ENCODE measurements at places on chromosomes 12 and 14.

GRCh38 chr14:76175942-76176341 is 24.2 kb downstream of the GPATCH2L start:
- no peak for DNase-seq
- H3K36me3 ChIP-seq: peaks cover 35% of the 10 kb centered on the region
- no peaks in the 10 kb centered on the region for H3K27me3 ChIP-seq

DNA sequence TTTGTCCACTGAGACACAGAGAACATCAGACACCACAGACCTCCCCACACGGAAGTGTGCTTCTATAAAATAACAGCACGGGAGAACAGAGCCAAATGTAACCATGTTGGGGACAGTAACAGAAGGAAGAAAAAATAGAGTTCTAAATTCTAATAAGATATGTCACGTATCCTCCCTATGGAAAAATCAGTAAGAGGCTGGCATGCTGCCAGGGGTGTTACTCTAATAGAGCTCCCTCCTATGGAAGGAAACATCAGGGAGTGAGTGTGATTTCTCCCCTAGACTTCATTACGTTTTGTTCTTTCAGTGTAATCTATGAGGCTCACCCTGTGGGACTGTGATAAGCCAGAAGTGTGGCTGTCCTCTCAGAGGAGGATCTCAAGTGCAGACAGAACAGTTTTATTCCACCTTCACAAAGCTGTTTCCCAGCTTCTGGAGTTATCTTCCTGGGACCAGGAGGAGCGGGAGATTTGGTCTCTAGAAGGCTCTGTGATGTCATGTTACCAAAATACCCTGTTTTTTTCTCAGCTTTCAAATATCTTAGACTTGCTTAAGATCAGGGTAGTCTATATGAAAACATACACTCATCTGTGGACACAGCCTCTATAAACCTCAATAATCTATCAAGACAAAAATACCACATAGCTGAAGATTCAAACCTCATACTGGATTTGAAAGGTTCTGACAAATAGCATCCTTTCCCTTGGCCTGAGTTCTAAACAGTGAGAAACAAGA is 69.3 kb downstream of the ZFC3H1 start:
- no peaks in the 10 kb centered on the region for H3K4me1 ChIP-seq
- H3K36me3 ChIP-seq: no peaks in the 10 kb centered on the region
- no peak overlapping the region for H3K27ac ChIP-seq

GRCh38 chr14:95055318-95055717 is 102.0 kb downstream of the DICER1 start:
- no peak for DNase-seq
- H3K27ac ChIP-seq: no peak overlapping the region
- no peaks in the 10 kb centered on the region for H3K27me3 ChIP-seq
- H3K4me3 ChIP-seq: no peak overlapping the region
- H3K4me1 ChIP-seq: no peaks in the 10 kb centered on the region

- H3K27ac ChIP-seq: no peak overlapping the region
- H3K4me3 ChIP-seq: no peak overlapping the region
- no peaks in the 10 kb centered on the region for H3K36me3 ChIP-seq
- no peak for DNase-seq
- H3K4me1 ChIP-seq: no peaks in the 10 kb centered on the region
- H3K27me3 ChIP-seq: no peaks in the 10 kb centered on the region
These were observed 1156.8 kb downstream of the SLC16A7 start for GRCh38 chr12:60752589-60752988.

DNA sequence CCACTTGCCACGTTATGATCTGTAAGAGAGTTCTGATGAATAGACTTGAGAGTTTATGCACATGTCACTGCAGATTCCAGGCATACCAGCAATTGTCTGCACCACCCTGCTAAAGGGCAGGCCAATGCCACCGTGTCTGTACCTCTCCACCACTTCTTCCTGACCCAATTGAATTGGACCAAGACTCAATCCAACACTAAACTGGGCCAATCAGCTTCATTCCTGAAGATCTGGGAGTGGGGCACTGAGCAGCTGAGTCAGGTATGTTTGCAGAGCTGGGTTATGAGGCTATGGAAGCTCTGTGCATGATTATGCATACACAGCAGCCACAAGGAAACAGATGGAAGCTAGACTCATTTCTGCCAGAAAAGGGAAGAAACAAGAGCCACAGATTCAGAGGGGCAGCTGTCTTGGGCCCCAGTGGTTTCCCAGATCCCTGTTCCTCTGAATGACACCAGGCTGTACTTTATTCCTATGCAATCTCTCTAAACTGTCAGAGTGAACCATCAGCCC is 28.0 kb downstream of the DAO start:
- H3K4me3 ChIP-seq: no peak overlapping the region
- no peak overlapping the region for H3K27ac ChIP-seq
- no peaks in the 10 kb centered on the region for H3K27me3 ChIP-seq
- H3K36me3 ChIP-seq: no peaks in the 10 kb centered on the region

- H3K4me3 ChIP-seq: no peak overlapping the region
- no peaks in the 10 kb centered on the region for H3K27me3 ChIP-seq
- H3K36me3 ChIP-seq: no peaks in the 10 kb centered on the region
- no peak for DNase-seq
These were observed 557.3 kb upstream of the MIS18BP1 start for GRCh38 chr14:45810152-45810872.

GRCh38 chr14:26577711-26578110 is 20.1 kb downstream of the NOVA1 start:
- no peaks in the 10 kb centered on the region for H3K27me3 ChIP-seq
- no peak overlapping the region for H3K27ac ChIP-seq
- H3K36me3 ChIP-seq: no peaks in the 10 kb centered on the region

DNA sequence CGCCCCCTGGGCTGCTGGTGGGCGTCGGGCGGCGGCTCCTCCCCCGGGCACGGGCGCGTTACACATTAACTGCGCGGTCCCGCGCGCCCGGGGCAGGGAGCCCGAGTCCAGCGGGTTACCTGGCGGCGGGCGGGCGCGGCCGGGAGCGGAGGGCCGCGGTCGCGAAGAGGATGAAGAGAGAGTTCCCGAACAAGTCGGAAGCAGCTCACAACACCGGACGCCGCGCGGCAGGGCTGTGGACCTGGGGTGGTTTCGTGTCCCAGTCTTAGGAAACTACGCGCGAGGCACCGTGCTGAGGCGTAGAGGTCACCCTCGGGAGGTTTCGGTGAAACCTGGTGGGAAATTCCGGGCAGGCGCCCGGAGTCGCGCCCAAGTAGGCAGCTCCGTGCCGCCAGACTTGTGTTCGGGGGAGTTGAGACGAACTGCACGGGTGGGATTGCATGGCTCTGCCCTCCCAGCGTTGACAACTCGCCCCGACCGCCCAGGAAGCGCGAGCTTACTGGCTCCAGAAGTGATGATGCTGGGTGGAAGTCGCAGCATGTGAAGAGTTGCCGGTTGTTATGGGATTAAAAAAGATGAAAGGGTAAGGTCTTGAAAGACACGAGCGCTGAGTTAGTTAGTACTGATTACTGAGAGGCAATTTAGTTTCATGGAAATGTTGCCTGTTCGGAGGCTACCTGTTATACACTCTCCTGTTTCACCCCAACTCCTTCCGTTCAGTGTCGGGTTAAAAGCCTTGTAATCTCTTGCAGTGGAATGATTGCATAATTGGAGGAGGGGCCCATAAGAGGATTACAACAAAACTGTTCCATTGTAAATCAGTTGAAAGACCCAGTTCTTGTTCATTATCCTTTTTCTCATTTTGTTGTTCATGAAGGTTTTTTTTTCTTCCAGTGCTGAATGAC is 879 bp downstream of the RAB3IP start:
- no peaks in the 10 kb centered on the region for H3K36me3 ChIP-seq
- H3K4me1 ChIP-seq: peaks cover 7% of the 10 kb centered on the region
- no peaks in the 10 kb centered on the region for H3K27me3 ChIP-seq
- H3K4me3 ChIP-seq: peak overlapping the region; percentile 95

GRCh38 chr12:42921741-42922504 is 332.4 kb upstream of the PRICKLE1 start:
- no peaks in the 10 kb centered on the region for H3K27me3 ChIP-seq
- H3K4me3 ChIP-seq: no peak overlapping the region
- no peak overlapping the region for H3K27ac ChIP-seq
- no peak for DNase-seq
- no peaks in the 10 kb centered on the region for H3K36me3 ChIP-seq

DNA sequence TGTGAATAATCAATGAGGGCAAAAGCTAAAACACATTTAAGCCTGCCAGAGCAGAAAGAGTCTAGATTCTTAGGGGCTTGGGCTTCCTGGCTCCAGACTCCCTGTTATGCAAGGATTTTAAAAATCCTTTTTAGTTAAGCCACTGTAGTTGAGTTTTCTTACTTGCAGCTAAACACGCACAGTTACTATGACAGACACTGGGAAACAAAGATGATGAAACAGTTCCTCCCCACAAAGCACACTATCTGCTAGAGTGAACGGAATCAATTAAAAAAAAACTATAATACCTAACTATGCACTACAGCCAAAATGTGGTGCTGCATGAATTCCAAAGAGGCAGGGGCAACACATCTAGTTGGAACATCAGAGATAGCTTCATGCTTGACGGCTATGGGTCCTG is 28.2 kb downstream of the RPS6KA5 start:
- no peak overlapping the region for H3K27ac ChIP-seq
- DNase-seq: no peak
- no peaks in the 10 kb centered on the region for H3K4me1 ChIP-seq

DNA sequence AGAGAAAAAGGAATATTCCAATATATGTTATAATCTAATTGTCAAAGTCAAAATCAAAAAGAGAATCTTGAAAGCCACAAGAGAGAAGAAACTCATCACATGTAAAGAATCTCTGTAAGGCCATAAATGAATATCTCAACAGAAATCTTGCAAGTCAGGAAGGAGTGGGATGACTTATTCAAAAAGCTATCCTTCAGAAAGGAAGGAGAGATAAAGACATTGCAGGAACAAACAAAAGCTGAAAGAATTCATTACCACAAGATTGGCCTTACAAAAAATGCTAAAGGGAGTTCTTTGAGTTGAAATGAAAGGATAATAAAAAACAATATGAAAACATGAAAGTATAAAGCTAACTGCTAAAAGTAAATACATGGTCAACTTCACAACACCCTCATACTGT is 286.8 kb downstream of the LRIG3 start:
- H3K4me1 ChIP-seq: no peaks in the 10 kb centered on the region
- DNase-seq: no peak
- H3K36me3 ChIP-seq: no peaks in the 10 kb centered on the region
- H3K27me3 ChIP-seq: no peaks in the 10 kb centered on the region

GRCh38 chr14:105487986-105488777 is 1.5 kb downstream of the CRIP1 start:
- DNase-seq: no peak
- H3K27me3 ChIP-seq: no peaks in the 10 kb centered on the region
- peaks cover 57% of the 10 kb centered on the region for H3K4me1 ChIP-seq

GRCh38 chr12:106032623-106032925 is 106.2 kb downstream of the NUAK1 start:
- H3K27me3 ChIP-seq: no peaks in the 10 kb centered on the region
- H3K36me3 ChIP-seq: no peaks in the 10 kb centered on the region
- no peak for DNase-seq
- H3K4me3 ChIP-seq: no peak overlapping the region
- no peak overlapping the region for H3K27ac ChIP-seq

- H3K36me3 ChIP-seq: peaks cover 24% of the 10 kb centered on the region
- DNase-seq: no peak
- H3K4me3 ChIP-seq: no peak overlapping the region
- H3K4me1 ChIP-seq: peaks cover 13% of the 10 kb centered on the region
- H3K27me3 ChIP-seq: no peaks in the 10 kb centered on the region
These were observed 40.5 kb downstream of the NCKAP5L start for GRCh38 chr12:49787672-49788071.

DNA sequence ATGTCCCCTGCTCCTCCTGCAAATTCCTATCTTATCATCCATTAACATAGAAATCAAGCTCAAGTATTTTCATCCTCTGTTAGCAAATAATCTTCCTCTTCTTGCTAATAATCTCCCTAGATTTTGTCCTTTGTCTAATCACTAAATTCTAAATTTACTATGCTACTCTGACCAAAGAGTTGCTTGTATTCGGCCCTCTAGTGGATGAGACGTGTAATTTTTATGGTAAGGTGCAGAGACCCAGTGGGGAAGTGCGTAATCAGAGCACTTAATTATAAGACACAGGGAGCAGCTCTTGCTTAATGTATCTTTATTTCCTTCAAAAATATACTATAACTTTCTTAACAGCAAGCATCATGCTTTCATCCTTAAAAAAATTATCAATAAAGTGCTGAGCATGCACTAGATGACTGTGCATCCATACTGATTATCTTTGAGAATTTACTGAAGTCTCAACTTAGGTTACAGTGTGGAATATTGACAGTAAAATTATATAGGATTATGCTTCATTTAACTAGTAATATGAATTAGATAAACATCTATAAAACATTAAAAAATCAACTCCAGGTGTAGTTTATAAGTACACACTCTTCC is 212.6 kb downstream of the SLC16A7 start:
- H3K27me3 ChIP-seq: no peaks in the 10 kb centered on the region
- DNase-seq: no peak
- no peak overlapping the region for H3K4me3 ChIP-seq
- H3K27ac ChIP-seq: no peak overlapping the region
- no peaks in the 10 kb centered on the region for H3K4me1 ChIP-seq
- no peaks in the 10 kb centered on the region for H3K36me3 ChIP-seq

DNA sequence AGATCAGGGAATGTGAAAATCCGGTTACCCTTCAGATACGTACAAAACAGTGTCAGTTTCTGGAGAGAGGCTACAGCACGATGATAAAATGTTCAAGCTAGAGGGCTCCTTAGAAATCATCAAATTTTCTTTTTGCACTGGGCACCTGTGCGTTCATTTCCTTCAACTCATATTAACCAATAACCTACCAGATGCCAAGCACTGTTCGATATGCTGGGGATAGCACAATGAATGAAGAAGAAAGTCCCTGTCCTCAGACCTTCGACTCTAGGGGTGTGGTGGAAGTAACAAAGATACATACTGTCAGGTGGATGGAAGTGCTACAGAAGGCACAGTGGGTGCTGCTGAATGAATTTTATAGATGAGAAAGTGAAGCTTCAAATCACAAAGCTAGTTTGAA is 172.3 kb downstream of the FOXN3 start:
- DNase-seq: peak; percentile 11
- H3K4me1 ChIP-seq: no peaks in the 10 kb centered on the region
- H3K27ac ChIP-seq: no peak overlapping the region
- H3K36me3 ChIP-seq: no peaks in the 10 kb centered on the region
- no peak overlapping the region for H3K4me3 ChIP-seq
- no peaks in the 10 kb centered on the region for H3K27me3 ChIP-seq

- no peak overlapping the region for H3K27ac ChIP-seq
- no peaks in the 10 kb centered on the region for H3K27me3 ChIP-seq
- H3K36me3 ChIP-seq: peaks cover 35% of the 10 kb centered on the region
- no peaks in the 10 kb centered on the region for H3K4me1 ChIP-seq
These were observed 29.7 kb downstream of the BDKRB1 start for GRCh38 chr14:96285667-96286066.

- no peak overlapping the region for H3K27ac ChIP-seq
- no peaks in the 10 kb centered on the region for H3K36me3 ChIP-seq
- peaks cover 22% of the 10 kb centered on the region for H3K4me1 ChIP-seq
- no peak overlapping the region for H3K4me3 ChIP-seq
- no peak for DNase-seq
These were observed 265.5 kb upstream of the PRKD1 start for GRCh38 chr14:30193101-30193500.

- no peaks in the 10 kb centered on the region for H3K36me3 ChIP-seq
- peak; percentile 28 for DNase-seq
- peaks cover 7% of the 10 kb centered on the region for H3K4me1 ChIP-seq
- peak overlapping the region; percentile 82 for H3K27ac ChIP-seq
- H3K4me3 ChIP-seq: peak overlapping the region; percentile 9
- no peaks in the 10 kb centered on the region for H3K27me3 ChIP-seq
These were observed 29.6 kb downstream of the EEA1 start for GRCh38 chr12:92899386-92900001.
